ENCODE measurements at places on chromosomes 12 and 14.

GRCh38 chr14:94138251-94138650, 8.8 kb upstream of the IFI27L2 start:
- no peak for DNase-seq

DNA sequence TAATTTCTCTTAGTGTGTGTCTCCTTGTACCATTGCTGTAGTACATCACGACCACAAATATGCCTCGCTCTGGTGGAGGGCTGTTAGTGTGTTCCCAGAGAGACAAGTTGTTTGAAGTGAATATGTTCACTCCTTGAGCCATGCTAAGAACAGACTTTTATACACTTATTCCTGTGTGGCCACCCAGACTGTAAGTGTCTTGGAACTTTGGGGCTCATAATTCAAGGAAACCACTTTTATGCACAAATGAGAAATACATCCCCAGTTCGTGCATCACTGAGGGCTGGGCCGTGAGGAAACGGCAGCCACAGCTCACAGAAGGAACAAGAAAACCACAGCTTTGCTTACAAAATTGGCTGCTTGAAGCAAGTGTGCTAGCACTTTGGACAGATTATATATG, 362.2 kb upstream of the DDHD1 start:
- no peak for DNase-seq

- no peak for DNase-seq
Observed at GRCh38 chr12:109738209-109738608, 24.6 kb downstream of the FAM222A start.

DNA sequence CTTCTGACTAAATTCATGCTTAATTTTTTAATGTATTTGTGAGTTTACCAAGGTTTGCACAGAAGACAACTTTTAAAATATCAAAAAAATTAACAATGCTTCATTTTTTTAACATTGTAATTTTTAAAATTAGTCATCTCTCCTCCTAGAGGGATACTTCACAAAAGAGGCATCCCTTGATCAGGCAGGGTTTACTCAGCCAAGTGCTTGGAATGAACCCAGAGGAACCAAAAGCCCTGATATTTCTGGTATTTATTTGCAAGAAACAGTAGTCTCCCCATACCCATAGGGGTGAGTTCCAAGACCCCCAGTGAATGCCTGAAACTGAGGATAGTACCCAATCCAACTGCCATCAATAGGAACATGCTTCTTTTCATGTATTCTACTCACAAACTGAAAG, 52.5 kb downstream of the GARIN6 start:
- DNase-seq = no peak

DNA sequence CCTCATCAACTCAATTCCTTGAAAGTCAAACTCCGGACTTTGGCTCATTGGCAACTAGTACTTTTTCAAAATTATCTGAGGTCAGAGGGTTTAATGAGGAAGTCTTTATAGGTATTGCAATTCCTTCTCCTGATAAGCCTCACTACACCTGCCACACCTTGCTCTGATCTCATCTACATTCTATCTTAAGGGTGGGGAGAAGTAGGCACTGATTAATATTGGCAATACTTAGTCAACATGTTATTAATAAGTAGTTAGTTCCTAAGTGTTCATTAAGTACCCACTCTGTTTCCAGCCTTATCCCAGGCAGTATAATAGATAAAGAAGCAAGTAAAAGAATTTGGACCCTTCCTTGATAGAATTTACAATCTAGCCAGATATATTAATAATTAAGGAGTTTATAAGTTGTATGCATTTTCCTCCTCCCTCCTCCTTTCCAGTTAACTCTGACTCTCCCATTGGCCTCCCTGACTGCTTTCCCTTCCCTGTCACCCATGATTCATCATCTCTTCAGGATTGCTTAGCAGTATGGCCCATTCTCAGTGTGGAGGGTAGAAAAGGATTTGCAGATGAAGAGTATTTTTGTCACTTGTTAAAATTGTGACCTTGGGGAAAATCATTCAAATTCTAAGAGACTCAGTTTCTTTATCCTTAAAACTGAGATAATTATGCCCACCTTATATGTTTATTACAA, 231.0 kb upstream of the ATP2B1 start:
- no peak for DNase-seq

DNA sequence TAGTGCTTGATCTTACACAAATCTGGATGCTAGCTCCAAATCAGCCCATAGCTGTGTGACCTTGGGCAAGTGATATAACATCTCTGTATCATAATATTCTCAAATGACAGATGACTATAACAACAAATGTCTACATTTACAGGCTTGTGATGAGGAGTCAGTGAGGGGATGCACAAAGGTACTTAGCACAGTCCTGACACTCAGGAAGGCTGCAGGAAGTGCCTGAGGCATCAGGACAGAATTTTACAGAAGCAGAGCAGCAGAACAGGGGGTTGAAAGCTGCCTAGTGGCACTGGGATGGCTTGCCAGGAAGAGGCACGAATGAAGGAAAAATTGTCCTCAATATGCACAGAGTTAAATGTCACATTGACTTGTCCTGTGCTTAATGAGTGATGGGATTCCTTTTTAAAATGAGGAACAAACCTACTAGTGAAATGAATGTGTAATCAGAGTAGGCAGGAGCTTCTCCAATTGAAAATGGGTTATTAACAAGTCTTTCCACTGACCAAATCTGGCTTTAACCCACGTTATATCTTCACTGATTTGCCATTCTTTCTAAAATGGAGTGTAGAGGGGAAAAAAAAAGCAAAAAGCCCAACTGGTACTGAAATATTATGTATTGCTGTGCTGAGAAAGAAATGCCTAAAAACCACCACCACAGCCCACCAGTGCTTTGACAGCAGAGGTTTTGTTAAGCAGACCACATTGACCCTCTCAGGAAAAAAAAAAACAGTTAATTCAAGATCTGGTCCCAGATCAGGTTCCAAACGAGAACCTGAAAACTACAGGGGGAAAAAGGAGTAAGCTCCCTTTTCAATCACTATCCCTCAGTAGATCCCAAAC, 11.6 kb downstream of the BTG1 start:
- DNase-seq = no peak

- no peak for DNase-seq
Observed at GRCh38 chr12:116959845-116960514, 49.2 kb downstream of the FBXW8 start.

GRCh38 chr12:84276215-84276614, 636.4 kb downstream of the SLC6A15 start:
- no peak for DNase-seq

- no peak for DNase-seq
Observed at GRCh38 chr12:57993834-57994233, 52.5 kb downstream of the ATP23 start.

- DNase-seq = no peak
Observed at GRCh38 chr14:63993992-63994391, 141.2 kb downstream of the SYNE2 start.

GRCh38 chr14:45177076-45177475, 41.3 kb downstream of the FANCM start:
- DNase-seq = peak; percentile 86

DNA sequence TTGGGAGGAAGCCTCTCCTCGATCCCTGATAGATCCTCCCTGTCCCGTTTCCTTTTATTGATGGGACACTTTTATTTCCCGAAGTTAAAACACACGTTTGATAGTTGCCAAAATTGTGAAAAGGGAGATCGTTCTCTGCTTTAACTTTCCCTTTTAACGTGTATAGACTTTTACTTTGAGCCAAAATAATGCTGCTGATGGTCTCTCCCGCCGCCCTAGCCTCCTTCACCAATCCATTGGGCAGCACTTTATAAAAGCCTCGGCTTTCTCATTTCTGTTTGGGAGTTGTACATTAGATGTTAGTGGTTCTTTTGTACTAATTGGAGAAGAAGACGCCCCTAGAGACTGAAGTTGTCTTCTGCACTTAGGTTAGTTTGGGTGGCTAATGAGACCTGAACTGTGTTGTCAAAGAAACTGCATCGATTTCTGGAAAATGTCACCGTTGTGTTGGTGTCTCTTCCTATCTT, 1.4 kb downstream of the TMTC2 start:
- peak; percentile 42 for DNase-seq

Measured in GM23248 (cell line).